ENCODE measurements at places on chromosomes 16 and 17. TPM values are rescaled to one million over a fixed set of nuclear protein-coding genes. Genes with fewer than 3 reads are reported as not detected.

MYADML2 gene
- total RNA-seq: not detected

- DNase-seq: no peak
Observed at GRCh38 chr17:46790216-46790615, 28.3 kb downstream of the WNT3 start.

- no peak for DNase-seq
Observed at GRCh38 chr16:71626858-71627213, 852 bp downstream of the MARVELD3 start.

DNA sequence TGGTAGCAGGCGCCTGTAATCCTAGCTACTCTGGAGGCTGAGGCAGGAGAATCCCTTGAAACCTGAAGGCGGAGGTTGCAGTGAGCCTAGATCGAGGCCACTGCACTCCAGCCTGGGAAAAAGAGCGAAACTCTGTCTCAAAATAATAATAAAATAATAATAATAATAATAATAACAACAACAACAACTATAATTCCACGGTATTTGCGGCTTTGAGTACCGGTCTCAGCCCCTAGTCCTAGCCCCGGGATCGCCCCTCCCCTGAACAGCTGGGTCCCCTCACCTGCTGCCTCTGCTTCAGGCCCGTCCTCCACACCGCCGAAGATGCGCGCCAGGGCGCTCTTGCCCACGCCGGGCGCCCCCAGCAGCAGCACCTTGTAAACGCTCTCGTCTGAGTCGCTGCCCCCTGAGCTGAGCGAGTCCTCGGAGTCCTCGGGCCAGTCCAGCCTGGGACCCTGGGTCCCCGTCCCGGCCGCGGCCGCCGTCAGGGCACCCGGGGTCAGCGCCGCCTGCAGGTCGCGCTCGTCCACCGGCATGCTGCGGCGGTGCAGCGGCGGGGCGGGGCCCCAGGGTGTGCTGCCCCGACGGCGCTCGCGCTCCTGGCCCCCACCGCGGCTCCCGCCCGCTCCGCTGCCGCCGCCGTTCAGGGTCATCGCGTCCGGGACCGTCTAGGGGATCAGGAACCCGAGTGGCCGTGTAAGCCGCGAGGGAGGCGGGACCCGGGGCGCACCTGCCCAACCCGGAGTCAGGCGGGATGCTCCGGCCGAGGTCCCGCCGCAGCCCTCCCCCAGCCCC, 611 bp downstream of the RRAD start:
- DNase-seq: no peak

- no peak for DNase-seq
Observed at GRCh38 chr16:78640886-78641285, 541.4 kb downstream of the WWOX start.

TBC1D3K gene
- total RNA-seq: not detected

GRCh38 chr17:16527298-16527697, 35.3 kb upstream of the LRRC75A start:
- no peak for DNase-seq

DNA sequence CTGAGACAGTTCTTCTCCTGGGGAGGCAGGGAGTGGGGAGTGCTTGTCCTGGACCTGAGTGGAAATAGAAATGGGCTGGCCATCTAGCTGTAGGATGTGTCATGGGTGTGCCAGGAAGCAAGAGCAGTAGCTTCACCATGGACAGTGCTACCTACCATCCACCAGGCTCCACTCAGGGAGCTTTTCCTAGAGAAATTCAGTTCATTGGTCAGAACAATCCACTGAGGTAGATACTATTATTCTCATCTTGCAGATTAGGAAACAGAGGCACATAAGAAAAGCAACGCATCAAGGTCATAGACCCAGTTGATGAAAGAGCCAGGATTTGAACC, 372.0 kb downstream of the SLC39A11 start:
- no peak for DNase-seq

EXOC7 gene
- 88.9 TPM for total RNA-seq

Measured in kidney epithelial cell (primary cell).